K562 (cell line): ENCODE measurements at places on chromosomes 1 and 21.

DNA sequence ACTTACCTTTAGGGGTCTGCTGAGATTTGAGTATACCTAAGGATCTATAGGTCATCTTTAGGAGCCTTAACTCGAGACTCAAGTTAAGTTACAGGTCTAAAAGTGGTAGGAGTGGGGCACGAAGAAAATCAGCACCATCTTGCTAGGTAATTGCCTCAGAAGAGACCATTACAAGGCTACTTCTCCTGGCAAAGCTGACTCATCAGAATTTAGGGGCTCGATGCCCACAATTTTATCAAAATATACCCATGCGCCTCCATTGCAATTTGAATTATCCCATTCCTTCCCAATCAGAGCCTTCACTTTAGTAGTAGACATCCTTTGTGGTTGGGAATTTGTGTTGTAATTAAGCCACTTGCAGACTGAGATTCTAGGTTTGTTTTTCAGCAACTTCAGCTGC, 1994.3 kb downstream of the MRPL39 start:
- DNase-seq: no peak

DNA sequence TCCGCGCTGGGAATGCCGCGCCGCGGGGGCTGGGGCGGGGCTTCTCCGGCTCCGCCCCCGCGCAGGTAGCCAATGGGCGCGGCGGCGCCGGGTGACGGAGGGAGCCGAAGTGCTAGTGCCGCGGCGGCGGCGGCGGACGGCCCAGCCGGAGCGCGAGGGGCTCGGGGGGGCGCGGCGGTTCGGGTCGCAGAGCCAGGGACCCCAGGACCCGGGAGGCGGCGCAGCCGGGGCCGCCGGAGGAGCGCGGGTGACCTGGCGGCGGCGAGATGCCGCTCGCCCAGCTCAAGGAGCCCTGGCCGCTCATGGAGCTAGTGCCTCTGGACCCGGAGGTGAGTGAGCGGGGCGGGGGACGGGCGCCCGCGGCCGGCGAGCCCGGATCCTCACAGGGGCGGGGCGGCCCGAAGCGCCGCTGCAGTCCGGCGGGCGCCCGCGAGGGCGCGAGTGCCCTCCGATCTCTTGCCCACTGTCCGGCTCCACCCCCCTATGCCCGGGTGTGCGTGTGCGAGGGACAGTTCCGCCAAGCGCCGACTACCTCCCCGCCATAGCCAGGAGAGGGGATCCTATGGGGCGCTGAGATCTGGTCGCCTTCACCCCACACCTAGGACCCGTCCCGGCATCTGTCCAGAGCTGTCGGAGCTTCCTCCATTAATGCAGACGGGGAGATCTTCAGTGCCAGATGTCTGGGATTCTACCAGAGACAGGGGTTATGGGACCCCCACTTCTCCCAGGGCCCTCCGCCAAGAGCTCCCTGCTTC, at the start of gene RPS6KA1:
Gene RPS6KA1 (plus strand): TSS at position 107 of the 755 bp plus-strand sequence. CDS start 160 bp downstream, at position 267.
- DNase-seq: peak; percentile 84

- no peak for DNase-seq
Measured at GRCh38 chr1:181356505-181357340, 126.6 kb upstream of the CACNA1E start.

DNA sequence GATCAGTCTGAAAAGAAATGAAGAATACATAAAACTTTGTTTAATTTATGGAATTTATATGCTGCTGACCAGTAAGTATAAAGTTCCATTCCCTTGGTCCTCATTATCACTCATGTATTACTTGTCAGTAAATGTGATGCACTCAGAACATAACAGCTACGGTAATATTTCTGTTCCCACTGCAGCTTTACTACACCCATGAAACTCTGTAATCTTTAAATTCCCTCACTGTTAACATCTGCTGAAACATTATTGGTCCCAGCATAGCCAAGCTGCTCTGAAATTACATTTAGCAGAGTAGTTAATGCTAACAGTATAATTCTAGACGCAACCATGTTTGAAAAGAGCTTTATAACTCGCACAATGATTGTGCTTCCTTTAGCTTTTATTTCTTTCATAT, 238.4 kb downstream of the GPATCH2 start:
- DNase-seq: no peak

DNA sequence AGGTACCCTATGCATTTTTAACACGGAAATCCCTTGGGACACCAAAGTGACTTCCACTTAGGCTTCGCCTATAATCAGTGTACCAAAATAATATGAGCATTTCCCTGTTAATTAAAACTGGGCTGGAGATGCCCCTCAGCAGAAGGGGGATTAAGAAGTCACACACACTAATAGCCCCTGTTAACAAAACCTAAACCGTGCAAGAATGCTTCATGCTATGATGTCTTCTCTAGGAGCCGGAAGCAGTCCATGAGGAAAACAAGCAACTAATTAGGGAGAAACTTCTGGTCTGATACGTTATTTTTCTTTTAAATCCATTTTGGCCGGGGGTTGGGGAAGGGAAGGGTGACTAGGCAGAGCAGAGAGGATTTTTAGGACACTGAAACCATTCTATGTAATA, 123.4 kb downstream of the ESRRG start:
- no peak for DNase-seq

DNA sequence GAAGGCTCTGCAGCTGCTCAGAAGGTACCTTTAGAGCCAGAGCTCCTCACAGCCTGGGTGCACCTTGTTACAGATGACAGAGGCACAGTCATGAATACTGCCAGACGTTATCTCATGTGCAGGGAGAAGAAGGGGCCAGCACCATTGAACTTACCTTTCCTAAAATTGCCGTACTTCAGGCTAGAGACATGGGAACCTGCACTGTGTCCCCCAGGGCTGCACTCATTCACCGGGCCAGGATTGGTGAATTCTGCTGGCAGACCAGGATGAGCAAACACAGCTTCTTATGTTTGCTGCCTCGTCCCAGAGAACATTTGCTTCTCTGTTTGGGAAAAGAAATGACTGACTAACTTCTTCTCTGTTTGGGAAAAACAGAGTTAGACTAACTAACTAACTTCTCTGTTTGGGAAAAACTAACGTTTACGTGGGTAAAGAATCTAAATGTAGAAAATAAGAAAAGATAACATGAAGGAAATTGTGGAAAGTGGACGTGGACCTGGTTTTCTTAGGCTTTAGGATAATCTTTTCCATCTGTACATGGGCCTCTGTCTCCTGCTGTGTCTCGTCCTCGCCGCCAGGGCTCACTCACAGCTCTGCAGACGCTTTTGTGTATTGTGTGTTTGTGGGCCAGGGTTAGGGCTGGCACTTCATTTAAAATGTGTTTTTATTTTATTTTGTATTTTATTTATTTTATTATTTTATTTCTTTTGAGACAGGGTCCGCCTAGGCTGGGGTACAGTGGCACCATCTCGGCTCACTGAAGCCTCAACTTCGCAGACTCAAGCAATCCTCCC, 9.9 kb downstream of the OBSCN start:
- DNase-seq: peak; percentile 59

DNA sequence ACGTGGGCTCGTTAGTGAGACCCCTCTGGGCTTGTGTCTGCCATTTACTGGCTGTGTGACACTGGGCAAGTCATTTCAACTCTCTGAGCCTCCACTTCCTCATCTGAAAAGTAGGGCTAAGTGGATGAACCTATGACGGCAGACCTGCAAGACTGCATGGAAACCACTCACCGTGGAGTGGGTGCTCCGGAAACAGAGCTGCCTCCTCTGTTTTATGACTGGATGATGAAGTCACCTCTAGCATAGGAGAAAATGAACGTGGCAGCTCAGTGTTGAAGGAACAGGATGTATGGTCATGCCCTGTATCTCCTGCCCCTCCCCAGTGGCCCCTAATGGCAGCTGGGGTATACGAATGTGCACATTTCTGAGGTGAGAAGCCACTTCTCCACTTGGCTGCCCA, 40.5 kb downstream of the STPG1 start:
- DNase-seq: no peak

DNA sequence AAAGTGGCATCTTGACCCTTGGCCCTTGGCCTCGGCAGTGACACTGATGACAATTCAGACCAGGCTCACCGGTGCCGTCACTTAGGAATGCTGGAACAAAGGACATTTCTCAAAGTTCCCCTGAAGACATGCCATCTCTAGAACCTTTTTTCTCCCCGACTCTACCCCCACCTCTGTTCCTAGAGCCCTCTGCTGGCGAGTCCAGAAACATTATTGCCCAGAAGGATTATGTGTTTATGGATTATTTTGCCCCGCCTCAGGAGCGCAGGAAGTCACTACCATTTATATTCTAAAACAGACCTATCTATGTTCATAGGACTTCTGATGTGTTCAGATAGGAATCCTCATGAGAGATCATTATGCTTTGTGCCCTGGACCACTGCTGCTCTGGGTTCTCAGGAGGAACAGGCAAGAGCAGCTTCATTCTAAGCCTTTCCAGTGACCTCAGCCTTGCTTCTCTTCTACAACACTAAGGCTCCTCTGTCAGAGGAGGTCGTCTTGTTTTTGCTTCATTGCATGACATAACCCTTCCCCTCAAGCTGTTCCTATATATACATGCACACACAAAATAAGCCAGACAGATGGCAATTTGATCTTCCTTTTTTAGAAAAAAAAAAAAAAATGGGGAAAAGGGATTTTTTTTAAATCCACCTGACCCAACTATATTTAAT, 12.4 kb upstream of the SHISA4 start:
- DNase-seq: peak; percentile 45

GRCh38 chr1:11978301-11978700, 1.9 kb upstream of the MFN2 start:
- no peak for DNase-seq

DNA sequence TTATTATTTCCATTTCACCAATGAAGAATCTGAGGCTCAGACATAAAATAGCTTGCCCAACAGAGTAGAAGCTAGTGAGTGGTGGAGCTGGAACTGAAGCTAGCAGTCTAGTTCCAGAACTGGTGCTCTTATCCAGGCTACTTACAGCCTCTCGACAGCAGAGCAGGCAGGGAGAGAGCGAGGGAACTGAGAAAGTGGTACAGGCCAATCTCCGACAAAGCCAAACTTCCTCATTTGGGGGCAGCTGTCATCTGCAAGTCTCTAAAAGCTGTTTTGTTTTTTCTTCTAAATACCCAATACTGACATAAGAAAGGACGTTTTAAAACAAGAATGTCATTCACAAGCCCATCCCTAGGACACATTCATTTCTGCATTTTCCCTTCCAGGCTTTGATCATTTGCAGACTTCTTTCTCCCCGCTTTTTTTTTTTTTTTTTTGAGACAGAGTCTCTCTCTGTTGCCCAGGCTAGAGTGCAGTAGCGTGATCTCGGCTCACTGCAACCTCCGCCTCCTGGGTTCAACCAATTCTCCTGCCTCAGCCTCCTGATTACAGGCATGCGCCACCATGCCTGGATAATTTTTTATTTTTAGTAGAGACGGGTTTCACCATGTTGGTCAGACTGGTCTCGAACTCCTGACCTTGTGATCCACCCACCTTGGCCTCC, 20.0 kb downstream of the YIPF1 start:
- no peak for DNase-seq

- peak; percentile 98 for DNase-seq
Measured at GRCh38 chr1:1758692-1759455, 19.4 kb downstream of the NADK start.

DNA sequence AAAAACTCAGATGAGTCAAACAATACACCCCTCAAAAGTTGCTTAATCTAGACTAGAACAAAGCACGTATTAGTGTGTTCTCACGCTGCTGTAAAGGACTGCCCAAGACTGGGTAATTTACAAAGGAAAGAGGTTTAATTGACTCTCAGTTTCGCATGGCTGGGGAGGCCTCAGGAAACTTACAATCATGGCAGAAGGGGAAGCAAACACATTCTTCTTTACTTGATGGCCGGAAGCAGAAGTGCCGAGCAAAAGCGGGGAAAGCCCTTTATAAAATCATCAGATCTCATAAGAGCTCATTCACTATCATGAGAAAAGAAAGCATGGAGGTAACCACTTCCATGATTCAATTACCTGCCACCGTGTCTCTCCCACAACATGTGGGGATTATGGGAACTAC, 10.1 kb downstream of the JAM2 start:
- DNase-seq: no peak

- no peak for DNase-seq
Measured at GRCh38 chr1:100626397-100626796, 88.5 kb downstream of the GPR88 start.

DNA sequence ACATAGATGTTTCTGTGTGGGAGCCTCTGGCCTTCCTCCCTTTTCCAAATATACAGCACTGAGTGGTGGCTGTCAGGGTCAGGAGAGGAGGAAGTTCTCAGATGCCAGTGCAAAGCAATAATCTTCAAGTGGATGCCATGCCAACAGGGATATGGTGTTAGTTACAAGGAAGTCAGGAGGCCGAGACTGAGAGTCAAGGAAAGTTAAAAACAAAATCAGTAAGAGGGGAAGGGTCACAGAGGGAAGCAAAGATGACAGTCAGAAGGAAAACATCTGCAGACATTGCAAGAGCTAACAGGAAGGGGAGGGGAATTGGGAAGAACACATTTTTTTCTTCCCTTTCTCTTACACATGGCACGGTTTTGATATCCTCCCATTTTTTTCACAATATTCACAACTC, 691.4 kb downstream of the ADGRL2 start:
- no peak for DNase-seq

DNA sequence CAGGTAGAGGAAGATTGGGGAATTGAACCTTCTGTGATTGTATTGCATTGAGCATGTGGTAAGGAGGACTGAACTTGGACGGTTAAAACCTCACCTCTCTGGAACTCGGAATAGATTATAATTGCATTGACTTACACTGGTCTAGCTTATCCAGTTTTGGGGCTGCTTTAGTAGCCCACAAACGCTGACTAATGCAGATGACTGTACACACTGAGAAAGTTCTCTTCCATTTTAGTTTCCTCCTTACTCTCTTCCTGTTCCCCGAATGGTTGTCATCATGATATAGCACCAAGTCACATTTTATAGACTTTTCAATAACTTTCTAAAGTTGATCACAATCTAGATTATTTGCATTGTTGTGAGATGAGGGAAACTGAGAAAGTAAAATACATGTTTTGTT, 78.2 kb downstream of the NFIA start:
- peak; percentile 52 for DNase-seq

GRCh38 chr1:50266509-50266908, 156.7 kb downstream of the DMRTA2 start:
- no peak for DNase-seq

- no peak for DNase-seq
Measured at GRCh38 chr1:226883630-226884029, 13.2 kb downstream of the PSEN2 start.

DNA sequence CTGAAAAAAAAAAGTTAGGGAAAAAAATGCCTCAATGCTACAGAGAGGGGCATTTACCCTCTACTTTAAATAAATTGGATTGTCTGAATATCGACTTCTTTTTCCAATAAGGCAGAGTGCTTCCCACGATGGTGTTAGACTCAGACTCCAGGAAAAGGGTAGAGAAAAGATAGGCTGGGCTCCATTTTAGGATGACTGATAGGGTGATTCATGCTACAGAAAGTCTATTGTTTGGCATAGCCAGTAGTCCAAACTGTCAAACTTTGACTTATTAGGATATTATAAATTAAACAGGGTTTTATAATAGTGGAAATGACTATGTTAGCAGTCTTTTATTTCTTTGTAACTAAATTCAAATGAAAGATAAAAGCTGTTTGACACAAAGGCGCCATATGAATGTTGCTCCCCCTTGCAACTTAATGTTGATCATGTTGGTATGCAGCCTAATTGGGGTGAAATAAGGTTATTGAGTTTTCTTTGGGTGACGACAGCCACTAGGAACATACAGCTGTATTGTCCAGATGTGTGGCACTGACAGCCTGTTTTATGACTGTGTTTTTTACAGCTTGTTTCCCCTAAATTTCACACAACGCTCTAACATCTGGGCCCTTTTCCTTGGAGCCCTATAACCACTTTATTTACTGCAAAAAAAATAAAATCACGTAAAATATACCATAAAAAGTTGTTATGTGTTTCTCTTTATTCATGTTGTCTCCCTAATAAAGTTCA, 69.3 kb downstream of the SPAG17 start:
- no peak for DNase-seq

GRCh38 chr1:93566227-93566626, 115.4 kb downstream of the BCAR3 start:
- DNase-seq: peak; percentile 20
